ENCODE measurements at places on chromosomes 6 and 20. TPM values are rescaled to one million over a fixed set of nuclear protein-coding genes. Genes with fewer than 3 reads are reported as not detected.

The HLA-B gene
- polyA plus RNA-seq: 101 TPM

The GCM1 gene
- 0.06 TPM for polyA plus RNA-seq

DNA sequence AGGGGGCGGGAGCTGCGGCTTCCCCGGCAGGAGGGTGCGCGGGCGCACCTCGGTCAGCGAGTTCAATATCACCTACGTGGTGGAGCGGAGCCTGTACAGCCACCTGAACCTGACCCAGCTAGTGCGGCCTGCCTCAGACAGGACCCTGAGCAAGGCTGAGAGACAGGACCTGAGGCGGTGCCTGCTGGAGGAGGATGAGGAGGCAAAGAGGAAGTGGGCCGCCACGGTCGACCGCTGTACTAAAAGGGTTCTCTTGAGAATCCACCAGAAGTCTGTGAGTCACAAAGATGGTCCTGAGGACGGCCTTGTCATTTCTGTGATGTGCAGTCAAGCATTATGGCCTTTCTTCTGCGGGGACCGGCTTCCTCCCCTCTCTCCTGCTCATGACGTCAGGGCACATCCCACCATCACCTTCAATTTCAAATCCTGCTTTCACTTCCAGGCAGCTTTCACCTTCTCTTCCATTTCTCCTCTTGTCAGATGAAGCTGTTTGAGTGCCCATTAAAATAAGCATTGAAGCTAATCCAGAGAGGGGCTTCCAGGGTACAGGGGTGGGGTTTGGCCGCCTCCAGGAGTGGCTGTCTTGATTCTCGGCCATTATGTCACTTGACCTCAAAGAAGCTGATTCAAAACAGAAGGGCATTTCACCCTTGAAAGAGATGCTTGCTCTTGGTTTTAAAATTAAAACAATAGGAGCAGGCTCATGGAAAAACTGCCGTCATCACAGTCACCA lies 177.6 kb downstream of the SASH1 start:
- DNase-seq: no peak

GRCh38 chr6:147662646-147663045 lies 154.2 kb downstream of the SAMD5 start:
- DNase-seq: no peak

The CABLES2 gene
- 9.4 TPM for polyA plus RNA-seq

GRCh38 chr6:77462359-77463307 lies 658 bp downstream of the HTR1B start:
- DNase-seq: no peak

The SLC24A3 gene
- 4.8 TPM for polyA plus RNA-seq

DNA sequence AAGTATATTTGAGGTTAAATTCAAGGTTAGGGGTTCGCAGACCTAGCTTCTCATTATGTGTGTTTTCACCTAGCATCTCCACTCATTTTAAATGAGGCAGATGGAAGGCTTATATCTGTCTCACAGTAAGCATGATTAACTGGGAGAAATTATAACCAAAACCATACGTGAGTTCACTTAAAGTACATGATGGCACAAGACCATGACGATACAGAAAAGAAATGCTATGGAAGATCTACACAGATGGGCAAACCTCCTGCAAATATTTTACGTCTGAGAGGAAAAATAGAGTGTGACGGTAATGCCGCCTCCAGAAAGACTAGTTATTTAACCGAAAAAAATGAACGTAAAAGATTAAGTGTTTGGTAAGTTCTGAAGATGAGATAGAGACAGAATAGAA lies 337.8 kb downstream of the FARS2 start:
- DNase-seq: no peak

The GCNT2 gene
- 18.2 TPM for polyA plus RNA-seq

- DNase-seq: no peak
Measured at GRCh38 chr6:62371453-62372210, 85.6 kb upstream of the KHDRBS2 start.

DNA sequence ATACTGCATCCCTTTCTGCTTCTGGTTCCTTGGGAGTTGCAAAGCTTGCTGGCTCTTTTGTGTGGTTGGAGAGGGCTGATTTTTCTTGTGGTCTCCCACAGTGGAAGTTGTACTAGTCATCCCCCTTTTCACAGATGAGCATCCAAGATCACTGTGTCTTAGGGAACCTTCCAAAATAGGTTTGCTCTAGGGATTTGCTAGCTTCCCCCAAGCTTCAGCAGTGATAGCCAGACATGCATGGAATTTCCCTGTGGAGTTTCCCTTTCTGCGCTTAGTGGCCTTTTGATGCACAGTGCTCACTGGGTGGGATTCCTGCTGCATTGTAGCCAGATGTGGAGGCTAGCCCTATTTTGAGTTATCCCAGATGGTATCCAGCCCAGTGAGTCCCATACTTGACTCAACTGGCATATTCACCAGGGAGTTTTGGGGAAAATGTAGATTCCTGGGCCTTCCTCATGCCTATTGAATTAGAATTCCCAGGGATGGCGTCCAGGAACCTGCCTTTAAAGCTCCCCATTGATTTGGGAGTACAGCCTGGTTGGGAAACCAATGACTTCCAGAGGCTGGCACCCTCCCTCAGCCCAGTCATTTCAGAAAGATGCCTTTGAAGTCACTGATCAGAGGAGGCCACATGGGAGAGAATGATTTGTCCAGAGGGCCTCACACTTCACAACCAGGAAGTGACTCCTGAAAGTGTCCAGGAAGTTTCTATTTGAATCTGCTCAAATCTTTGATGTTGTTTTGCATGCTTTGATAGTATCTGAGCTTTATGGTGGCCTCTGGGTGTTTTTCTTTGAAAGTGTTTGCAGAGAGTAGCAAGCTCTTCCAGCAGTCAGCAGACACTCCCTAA lies 25.9 kb downstream of the PPARD start:
- DNase-seq: no peak

The TAAR9 gene
- not detected for polyA plus RNA-seq

- DNase-seq: no peak
Measured at GRCh38 chr20:4585104-4585753, 136.5 kb upstream of the PRND start.

All from renal cortex interstitium (tissue), 15 donors.